ENCODE measurements at places on chromosomes 4 and X.
A peak's percentile ranks its signal among the peaks of the same experiment; 100 is the strongest.

GRCh38 chr4:56859841-56860240 lies 38.3 kb upstream of the SPINK2 start:
- DNase-seq: no peak

GRCh38 chrX:78116766-78117165 lies 12.7 kb downstream of the PGK1 start:
- no peak for DNase-seq

DNA sequence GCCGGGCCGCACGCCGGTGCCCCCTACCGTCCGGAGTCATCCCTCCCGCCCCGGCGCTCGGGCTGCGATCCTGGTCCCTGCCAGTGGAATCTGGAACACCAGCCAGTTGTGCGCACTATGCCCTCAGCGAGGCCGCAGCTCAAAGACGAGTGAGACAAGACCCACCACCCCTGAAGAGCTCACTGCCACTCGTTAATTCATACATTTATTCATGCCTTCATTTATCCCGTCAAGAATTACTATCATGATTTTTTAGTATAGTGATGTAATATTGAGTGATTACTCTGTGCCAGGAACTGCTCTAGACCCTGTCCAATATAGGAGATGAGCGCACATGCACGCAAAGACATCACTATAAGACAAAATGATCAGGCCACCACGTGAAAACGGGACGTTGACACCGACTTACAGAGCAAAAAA lies 247 bp upstream of the PPA2 start:
- no peak for DNase-seq

DNA sequence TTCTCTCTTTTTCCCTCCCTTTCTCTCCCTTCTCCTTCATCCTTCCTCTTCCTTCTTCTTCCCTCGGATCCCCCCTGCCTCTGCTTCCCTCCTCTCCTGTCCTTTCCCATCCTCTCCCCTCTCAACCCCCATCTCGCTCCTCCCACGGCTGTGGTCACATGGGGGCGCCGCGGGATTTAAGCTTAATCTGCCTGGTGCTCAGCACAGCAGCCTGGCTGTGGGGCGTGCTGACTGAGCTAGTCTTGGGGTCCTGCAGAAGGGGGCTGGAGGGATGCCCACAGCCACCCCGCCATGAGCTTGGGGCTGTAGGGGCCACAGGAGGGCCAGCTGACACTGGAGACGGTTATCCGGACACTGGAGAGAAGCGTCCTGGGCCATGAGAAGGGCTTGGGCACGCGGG lies 10.7 kb downstream of the SMIM10L2A start:
- no peak for DNase-seq

DNA sequence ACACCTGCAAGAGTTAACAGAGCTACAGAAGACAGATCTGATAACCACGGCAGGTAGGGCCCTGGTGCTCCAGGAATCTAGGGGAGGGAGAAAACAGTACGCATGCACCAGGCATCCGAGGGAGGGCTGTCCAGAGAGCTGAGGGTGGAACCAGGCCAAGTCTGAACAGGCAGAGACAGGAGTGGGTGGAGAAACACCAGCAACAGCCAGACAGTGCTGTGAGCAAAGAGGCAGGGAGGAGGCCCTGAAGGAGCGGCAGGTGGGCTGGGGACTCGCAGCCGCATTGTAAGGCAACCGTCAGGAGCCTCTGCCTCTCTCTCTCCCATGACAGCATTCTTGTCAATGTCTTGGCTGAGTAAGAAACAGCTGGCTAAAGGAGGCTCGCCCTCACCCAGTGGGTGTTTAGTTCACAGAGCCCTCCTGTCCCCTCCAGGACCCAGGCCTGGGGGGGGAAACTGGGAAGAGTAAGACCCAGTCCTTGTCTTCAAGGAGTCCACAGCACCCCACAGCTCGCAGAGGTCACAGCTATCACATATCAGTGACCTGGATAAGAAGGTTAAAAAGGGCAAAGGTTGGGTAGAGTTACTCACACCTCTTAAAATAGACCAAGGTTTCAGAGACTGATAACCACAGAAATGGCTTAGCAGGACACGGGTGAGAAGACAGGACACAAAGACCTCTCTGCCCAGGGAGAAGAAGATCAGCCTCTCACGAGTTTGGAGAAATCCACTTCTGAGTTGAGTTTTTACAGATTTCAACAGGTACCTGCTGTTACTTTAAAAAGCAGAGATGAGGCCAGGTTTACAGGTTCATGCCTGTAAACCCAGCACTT lies 10.5 kb downstream of the ACSL1 start:
- DNase-seq: peak; percentile 34

- DNase-seq: peak; percentile 87
Observed at GRCh38 chrX:2696698-2697215, 5.7 kb downstream of the CD99 start.

DNA sequence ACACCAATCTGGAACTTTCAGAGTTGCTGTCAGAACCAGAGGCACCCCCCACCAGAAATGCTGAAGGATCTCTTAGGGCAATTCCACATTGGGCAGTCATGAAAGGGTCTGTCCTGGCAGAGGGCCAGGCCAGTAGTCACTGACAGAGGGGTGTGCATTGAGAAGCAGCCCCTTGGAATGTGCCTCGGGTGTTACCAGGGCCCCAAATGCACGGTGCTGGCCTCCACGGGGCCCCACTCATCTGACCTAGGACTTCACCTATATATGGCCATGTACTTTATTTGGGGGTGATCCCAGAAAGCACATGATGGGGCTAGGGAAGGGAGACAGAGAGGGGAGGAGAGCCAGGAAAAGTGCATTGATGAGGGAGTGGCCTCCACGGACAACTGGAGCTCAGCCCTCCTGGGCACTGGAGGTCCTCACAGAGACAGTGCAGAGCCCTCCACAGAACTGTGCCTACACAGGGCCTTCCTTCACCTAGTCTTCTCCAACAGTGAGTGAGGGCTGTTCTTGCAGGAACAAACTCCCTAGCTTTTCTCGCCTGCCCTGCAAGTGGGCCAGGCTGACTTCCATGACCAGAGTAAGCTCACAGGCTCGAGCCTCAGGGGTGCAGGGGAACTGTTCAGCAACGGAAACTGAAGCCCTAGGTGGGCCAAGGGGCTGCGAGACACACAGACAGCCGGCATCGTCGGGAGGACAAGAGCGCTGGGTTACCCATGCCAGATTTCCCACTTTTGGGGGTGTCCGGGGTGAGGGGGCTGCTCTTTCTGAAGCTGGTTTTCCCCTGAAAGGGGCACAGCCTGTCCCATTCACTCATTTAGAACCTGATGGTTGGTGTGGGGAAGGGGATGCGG lies 136.2 kb downstream of the HMX1 start:
- no peak for DNase-seq

DNA sequence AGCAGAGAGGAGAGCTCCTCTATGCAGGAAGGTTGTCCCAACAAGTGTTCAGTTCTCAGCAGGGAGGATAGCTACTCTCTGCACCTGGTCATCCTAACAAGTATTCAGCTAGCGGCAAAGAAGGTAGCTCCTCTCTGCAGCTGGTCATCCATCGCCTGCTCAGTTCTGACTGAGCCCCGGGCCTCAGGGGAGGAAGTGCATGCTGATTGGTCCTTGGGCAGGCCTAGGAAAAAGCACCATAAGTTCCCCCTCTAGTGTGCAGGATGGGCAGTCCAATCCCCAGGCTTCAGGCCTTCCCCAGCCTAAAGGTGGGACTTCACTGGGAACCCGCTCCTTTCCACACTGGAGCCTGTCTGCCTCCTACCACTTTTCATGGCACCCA lies 4.4 kb upstream of the FBXW7 start:
- no peak for DNase-seq

- DNase-seq: peak; percentile 34
Observed at GRCh38 chrX:137195991-137196390, 162.2 kb upstream of the GPR101 start.

DNA sequence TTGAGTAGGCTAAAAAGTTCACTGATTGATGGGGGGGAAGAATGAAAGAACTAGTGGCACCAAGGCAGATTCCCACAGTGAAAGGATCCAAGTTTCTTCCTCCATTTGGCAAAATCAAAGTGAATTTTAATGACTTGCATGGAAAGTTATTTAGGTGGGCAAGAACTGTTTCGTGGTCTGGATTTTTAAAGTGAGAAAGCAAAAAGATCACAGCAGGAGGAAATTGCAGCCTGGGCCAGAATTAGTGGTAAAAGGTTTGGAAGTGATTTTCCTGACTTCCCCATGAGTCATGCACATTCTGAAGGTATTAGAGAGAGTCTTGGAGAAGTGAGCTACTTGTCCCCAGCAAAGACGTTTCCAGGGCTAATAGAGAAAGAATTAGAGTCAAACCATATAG lies 207.8 kb downstream of the ANTXR2 start:
- DNase-seq: peak; percentile 85

DNA sequence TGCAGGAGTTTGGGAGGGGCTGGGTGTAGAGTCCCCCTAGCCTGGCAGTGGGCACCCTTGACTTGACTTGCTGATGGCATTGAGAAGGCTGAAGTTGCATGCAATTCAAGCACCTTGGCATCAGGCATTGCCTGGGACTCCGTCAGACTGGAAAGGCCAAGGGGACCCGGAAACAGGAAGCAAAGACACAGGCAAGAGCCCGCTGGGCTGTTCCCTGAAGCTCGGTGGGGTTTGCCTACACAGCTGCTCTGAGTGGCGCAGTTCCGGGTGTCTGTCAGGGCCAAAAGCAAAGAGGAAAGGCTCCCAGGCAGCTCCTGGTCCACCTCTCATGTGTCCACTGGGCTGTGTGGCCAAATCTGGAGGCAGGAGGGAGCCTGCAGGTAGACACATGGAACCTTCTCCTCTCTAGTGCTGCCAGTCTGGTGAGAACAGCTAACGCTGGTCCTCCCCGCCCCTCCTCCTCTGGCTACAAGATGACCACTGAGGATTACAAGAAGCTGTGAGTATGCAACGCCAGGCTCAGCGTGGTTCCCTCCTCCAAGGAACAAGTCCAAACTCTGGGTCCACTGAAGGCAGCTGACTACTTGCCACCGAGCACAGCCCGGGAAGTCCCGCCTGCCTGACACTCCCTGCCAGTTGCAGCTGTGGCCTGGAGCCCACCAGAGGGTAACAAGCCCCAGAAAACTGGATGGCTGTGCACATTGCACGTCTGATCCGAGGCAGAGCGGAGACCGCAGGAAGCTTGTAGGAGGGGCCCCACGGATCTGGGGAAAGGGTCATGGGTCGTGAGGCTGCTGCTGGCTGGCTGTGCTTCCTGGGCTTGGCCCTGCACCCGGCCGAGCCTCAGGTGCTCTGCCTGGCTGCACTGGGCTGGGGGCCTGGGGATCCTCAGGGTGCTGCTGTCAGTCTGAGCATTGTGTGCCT lies 20.1 kb downstream of the ZNF185 start:
- DNase-seq: no peak

- no peak for DNase-seq
Observed at GRCh38 chr4:68963374-68963773, 11.8 kb upstream of the UGT2A3 start.

DNA sequence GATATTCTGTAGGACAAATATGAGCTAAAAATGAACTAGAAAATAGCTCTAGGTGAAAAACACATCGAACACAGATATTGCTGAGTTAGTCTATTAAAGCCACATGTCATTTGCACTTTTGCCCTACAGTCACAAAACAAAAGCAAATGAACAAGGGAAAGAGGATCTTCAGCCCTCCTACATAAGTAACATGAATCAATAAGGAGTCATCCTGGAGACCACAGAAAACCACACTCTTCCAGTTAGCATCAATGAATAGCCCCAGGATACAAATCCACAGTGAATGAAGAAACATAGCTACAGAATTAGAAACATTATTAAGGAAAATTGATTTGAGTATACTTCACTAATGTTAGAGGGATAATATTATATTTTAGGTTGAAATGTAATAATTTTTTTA lies 311.4 kb downstream of the MAPK10 start:
- peak; percentile 48 for DNase-seq

DNA sequence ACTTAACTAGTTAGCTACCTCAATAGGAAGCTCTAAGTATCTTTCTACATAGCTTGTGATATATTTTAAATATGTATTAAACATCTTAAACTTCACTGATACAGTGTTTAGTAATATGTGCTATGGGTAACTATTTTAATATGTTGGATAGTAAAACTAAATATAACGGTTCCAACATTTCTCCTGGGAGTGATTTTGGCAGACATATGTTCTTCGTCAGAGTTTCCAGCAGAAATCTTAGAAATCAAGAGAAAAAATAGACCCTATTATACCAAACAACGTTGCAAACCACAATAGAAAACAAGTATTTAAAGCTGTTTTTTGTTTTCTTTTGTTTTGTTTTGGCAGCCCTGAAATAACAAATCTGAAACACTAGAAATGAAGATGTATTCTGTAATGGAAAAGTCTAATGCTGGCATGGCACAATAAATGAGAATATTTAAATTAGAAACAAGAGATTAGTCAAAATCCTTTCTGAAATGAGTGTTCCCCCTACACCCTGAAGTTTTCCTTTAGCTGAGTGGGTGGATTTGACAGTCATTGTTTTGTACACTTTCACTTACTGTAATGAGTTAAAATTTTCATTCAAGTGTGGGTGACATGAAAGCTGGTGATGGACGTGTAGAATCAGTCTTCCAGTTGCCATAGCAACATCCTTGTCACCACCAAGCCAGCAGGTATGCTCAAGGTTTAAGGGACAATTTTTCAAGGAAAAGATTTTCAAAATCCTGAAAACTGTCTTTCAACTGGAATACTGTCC lies 233.5 kb downstream of the SCFD2 start:
- DNase-seq: peak; percentile 31

DNA sequence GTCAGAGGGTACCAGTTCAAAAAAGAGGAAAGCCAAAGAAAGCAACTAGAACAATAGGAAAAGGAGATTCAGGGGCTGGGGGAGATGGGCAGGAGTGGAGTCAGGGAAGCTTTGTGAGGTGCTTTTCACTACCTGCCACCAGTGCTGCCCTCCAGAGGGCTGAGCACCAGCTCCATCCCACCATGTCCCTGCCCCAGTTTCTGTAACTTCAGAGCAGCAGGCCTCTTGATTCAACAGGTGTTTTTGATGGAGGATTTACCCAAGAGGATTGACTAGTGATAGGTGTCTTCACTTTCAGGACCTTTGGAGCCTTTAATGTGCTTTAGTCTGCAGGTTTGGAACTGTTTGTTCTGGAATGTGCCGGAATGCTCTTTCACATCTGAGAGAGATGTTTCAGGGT lies 12.1 kb downstream of the KIT start:
- DNase-seq: no peak

DNA sequence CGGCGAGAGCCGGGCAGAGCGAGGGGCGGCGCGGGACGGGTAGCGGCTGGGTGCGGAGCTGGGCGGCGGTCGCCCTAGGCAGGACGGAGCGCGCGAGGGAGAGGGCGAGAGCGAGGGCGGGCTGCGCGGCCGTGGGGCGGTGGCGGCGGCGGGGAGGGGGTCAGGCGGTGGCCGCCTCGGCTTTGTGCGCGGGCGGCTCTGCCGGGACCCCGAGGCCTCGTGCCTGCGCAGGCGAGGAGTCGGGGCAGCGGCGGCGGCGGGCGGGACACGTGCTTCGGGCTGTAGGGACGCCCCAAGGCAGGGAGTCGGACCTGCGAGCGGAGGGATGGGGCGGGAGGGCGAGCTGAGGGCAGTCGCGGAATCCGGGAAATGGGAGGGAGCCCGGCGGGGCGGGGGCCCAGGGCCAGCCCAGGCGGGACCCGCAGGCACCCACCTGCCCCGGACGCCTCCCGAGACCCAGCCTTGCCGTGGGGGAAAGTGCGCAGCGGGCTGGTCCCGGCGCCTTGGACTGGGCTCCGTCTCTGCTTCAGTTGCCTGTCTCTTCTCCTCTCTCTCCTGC lies 465 bp downstream of the BMPR1B start:
- peak; percentile 47 for DNase-seq

GRCh38 chrX:74902806-74903205 lies 22.4 kb downstream of the NEXMIF start:
- DNase-seq: no peak

Data from fibroblast of skin of scalp (primary cell).